ENCODE measurements at places on chromosomes 13 and 19. TPM values are rescaled to one million over a fixed set of nuclear protein-coding genes. Genes with fewer than 3 reads are reported as not detected.

DNA sequence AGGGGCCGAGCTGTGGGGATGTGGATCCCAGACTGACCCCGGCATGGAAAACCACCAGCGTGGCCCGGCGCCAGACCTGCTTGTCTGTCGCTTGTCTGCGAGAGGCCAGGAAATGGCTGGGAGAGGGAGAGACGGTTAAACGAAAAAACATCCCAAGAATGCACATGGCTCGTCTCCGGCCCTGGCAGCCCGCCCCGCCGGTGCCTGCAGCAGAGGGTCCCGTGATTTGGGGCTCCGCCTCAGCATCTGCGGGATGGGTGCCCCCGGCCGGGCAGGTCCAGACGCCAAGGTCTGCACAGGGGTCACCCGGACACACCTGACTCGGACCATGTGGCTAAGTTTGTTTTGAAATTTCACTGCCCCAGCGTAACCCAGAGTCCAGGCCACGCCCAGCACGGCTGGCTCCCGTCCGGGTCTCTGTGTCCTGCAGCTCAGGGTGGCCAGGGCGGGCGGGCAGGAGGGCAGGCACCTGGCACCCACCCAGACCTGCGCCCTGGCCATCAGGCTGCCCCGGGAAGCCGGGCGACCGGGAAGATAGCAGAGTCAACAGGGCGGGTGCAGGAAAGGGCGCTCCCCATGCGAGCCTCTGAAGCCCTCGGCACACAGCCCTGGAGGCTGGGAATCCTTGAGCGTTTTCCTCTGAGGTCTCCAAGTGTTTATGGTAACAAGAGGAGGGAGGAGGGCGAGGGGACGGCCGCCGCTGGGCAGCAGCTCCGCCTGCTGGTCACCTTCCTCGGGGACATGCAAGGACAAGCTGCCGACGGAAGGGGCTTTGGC is 103.2 kb downstream of the GADD45B start:
- peak; percentile 94 for DNase-seq

DNA sequence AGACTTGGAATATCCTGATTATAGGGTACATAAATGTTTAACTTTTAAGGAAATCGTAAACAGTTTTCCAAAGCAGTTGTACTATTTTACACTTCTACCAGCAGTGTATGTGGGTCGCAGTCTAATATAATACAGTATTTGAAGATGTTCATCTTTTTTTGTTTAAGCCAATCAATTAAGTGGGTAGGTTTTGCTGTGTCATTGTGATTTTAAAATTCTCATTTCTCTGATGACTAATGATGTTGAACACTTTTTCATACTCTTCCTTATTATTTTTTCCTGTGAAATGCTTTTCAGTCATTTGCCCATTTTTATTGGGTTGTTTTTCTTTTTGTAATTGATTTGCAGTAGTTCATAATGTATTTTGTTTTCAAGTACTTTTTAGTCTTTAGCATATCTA is 2689.7 kb downstream of the PCDH9 start:
- DNase-seq: no peak

CGB2 gene
- not detected for total RNA-seq

- DNase-seq: no peak
Measured at GRCh38 chr19:19278315-19278714, 5.2 kb upstream of the TM6SF2 start.

LRRC63 gene
- total RNA-seq: 0.81 TPM
